Left hindlimb (tissue), 1 donor: ENCODE measurements at places on chromosomes 2 and 18.

DNA sequence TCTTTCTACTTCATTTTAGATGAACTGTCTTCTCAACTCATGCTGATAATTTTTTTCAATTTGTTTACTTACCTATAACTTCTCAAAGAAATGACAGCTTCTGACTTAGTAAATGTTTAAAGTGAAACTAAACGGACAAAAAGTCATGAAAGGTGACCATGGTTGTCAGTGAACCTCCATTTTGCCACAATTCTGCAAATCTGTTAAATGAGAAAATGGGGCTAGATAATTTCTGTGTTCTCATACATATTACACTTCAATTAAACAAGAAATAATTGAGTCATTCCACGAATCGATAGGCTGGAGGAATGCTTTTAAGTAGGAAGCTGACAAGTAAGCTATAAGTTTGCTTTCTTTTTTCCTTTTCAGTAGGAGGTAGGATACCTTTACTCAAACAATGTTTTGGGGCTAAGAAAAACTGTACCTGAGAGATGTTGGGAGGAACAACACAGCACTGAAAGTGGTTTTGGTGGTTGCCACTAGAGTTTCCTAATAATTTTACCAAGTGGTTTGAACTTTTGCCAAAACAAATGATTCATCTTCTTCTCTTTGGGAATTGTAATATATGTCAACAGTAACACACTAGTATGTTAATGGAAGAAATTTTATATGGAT is 17.1 kb downstream of the DYNAP start:
- no peak for DNase-seq

- no peak for DNase-seq
Measured at GRCh38 chr18:74679006-74679678, 81.5 kb downstream of the ZNF407 start.

- no peak for DNase-seq
Measured at GRCh38 chr18:963276-963675, 58.6 kb downstream of the ADCYAP1 start.

DNA sequence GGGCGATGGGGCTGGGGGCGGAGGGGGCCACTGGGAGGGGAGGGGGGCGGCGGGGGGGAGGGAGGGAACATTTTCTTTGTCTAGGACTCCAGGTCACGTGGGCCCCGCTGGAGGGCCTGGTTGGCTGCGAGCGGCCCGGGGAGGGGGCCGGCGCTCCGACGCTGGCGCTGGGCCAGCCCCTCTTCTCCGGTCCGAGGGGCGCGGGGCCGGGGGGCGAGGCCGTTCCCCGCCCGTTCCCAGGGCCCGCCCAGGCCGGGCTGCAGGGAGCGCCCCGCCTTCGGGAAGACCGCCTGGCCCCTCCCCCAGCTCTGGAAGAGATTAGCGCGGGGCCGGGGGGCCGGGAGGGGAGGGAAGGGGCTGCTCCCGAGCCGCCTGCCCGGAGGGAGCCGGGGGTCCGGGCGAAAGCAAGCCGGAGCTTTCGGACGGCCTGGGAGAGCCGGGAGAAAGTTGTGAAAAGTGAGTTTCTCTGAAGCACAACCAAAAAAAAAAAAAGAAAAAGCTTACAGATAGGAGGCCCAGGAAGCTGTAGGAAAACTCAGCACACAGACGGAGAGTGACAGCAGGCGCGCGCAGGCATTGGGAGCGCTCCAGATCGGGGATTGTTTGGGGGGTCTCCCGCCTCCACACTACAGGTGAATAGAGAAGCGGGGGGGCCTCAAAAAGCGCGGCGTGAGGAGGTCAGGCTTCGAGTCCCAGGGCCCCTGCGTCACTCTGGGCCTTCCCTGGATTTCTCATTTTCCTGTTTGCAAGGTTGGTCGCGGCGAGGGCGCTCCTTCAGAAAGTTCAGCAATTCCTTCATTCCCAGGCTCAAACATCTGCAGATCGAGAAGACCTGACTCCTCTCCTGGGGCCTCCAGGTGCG is 84.1 kb upstream of the POMC start:
- DNase-seq: peak; percentile 94
